ENCODE measurements at places on chromosomes 2 and 18.

DNA sequence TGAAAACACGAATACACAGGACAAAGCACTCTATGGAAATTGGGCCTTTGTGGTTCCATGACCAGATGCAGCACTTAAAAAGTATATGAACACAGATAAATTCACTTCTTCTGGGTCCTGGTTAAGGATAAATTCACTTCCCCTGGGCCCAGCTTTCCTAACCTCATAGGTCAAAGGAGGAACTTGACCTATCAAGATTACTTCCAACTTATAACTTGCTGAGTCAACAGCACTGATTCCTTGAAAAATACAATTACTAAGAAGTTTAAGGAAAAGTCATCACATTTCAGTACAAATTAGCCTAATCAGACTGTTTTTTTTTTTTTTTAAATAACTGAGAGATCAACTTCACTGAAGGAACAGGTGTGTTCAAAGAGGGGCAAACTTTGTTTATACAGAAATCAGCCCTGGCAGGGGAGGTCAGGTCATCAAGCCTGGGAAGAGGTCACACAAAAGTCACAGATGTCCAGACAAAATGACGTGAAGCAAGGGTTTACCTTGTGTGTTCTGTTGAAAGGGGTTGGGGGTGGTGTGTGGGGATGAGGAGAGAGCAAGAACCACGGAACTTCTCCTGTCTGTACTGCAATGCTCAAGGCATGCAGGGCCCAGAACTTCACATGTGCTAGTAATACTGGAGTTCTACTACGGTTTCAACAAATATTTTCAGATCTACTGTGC lies 55.8 kb downstream of the PPP4R1 start:
- no peak for DNase-seq

DNA sequence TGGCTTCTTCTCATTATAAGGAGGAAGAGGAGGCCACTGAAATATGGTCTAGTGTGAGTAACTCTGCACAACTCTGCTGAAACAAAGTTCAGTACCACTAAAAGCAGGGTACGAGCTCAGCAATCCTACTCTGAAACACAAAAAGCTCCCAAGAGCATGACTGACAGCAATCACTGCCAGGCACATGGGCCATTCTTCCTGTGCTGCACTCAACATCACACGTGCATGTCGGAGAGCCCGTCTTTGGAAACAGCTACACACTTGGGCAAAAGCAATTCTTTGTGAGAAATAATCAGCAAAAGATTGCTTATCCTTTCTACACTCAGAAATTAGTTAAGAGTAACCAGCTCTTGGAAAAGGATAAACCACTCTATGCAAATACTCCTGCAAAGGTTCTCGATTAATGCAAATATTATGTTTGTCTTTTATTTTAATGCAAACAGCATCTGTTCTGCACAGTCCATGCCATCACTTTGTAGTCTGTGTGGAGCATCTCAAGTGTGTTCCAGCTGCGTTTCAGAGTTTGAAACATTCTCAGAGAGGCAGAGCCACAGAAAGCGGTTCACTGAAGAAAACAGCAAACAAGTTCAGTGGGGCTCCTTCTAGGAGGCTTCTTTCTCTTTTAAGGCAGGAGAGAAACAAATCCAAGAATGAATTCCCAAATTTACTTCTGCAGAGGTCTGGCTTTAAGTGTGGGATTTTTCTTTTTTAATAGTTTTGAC lies 145.0 kb downstream of the HDAC4 start:
- no peak for DNase-seq

DNA sequence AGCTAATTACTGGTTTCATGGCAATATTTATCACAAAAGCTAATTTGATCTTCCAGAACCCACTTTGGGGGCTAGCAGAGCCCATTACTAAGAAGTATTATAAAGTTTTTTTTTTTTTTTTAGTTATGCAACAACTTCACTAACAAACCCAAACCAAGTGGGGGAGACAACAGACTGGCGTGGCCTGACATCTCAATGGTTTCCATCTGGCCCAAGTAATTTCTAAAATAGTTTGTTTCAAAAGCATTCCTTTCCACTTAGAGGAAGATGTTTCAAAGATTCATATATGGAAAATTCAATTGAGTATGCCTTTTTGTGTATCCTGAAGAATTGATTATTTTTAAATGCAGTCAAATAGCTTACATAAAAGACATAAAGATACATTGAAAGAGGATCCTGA lies 367.1 kb downstream of the HRH4 start:
- no peak for DNase-seq

DNA sequence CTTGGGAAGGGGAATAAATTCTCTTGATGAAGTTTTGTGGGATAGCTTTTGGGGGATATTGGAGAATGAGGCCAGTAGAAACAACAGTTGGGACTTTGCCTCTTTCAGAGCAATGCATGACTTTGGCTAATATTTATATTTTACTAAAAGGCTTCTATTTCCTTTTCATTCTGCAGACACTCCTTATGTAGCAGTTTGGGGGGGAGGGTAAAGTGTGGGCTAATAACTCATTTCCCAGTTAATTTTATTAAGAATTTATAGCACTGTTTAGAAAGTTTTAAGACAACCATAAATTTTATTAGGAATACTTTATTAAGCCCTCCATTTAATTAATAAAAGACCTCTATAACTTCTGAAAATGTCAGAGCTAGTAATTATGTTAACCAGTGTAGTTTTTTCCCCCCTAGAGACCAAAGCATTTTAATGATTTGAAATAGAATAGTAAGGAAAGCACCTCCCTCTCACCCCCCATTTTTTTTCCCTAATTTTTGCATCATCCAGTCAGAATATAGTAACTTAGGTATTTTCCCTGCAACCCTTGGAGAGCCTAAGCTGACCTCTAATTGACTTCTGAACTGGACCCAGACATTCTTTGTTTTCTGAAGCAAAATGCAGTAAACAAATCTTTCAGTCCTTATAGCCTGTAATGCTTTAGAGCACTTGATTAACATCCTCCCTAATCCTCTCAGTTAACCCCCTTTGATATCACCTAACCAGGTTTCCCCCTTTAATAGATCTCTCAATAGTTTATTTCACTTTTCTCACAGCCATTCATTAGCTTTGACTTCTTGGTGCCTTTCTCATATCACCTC lies 5.0 kb upstream of the MEIS1 start:
- no peak for DNase-seq

Measured in neural progenitor cell (in vitro differentiated cells).